Anterior cingulate cortex (tissue), 58 donors: ENCODE measurements at places on chromosomes 1 and 21.

- no peak for DNase-seq
Measured at GRCh38 chr1:10286244-10286643, 75.9 kb downstream of the KIF1B start.

DNA sequence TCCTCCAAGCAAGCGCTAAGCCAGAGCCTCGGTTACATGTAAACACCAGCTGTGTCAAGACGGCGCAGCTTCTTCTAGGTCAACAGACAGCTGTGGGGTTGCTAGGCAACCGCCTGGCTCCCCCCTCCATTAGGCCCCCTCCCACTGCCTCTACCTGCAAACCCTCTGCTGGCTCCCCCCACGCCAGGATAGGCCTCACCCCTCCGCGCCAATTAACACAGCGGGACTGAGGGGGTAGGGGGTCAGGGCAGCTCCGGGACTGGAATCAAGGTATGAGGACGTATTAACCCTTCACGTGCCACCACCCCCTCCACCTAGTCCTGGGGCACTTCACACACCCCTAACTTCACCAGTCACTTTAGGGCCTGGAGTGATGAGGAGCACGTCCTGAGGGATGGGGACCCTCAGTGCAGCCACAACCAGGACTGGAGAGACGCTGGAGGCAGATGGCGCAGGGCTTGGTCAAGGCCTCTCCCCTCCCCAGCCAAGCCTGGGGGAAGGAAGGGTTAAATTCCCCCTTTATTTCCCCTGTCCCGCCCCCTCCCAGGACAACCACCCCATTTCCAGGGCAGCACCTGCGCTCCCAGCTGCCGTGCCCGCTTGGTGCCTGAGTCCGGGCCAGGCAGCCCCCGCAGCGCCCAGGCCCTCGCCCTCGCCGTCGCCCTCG, 37.4 kb upstream of the WASF2 start:
- DNase-seq: peak; percentile 52

DNA sequence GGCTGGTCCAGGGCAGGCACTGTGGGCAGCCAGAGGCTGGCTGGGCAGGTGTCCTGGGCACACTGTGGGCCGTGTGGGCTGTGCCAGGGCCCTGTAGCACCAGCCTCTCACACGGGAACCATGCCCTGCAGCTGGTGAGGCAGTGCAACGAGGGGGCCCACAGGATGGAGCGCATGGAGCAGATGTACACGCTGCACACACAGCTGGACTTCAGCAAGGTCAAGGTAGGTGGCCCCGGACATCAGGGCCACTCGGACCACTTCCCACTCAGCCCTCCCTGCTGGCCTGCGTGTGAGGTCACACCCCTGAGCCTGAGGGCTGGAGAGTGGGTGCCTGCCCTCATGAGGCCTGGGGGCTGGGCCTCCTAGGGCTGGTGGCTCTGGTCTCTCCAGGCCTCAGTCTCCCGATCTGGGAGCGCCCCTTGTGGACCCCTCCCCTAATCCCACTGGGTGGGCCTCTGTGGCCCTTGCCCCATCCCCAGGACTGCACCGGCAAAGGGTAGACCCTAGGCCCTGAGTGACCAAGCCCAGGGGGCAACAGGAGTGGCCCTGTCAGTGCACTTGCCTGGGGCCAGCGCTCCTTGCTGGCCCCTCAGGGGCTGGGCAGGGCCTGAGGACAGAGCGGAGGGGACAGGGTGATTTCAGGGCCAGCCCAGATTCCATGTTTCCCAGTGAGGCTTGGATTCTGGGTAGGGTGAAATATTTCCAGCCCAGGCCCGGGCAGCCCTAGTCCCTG, 21.5 kb downstream of the ARHGEF16 start:
- DNase-seq: no peak

- no peak for DNase-seq
Measured at GRCh38 chr1:165644064-165644735, 13.2 kb downstream of the MGST3 start.

DNA sequence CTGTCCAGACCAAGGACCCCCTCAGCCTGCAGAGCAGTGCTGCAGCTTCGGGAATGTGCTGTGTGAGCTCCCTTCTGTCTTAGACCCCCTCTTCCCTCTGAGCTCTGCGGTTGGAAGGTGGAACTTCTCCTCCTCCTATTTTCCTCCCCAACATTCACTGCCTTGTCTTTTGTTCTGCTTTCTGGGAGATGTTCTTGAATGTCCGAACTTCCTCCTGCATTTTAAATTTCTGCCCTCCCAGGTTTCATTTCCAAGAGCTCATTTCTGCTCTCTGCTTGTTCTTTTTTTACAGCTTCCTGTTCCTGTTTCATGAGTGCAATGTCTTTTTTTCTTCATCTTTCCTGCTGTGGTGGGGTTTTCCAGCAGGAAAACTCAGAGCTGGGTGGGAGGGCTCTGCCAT, 29.3 kb downstream of the RRP1 start:
- no peak for DNase-seq

- no peak for DNase-seq
Measured at GRCh38 chr1:57384284-57384683, 39.6 kb downstream of the DAB1 start.

DNA sequence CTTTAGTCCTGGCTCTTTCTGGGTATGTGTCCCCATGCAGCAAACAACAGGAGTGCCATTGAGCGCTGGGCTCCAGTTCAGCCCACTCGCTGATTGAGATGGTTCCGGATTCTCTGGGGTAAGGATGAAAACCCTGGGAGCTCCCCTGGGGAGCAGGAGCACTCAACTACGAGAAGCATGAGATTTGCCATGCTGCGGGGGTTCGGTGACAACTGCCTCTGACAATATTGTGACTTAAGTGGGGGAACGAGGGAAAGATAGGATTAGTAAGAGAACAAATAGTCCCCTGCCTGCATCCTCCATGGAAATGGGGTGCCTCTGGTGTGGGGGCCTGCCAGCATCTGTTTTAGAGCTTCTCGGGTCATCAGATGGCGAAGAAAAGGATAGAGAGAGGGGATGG, 123.6 kb upstream of the IPO9 start:
- no peak for DNase-seq

DNA sequence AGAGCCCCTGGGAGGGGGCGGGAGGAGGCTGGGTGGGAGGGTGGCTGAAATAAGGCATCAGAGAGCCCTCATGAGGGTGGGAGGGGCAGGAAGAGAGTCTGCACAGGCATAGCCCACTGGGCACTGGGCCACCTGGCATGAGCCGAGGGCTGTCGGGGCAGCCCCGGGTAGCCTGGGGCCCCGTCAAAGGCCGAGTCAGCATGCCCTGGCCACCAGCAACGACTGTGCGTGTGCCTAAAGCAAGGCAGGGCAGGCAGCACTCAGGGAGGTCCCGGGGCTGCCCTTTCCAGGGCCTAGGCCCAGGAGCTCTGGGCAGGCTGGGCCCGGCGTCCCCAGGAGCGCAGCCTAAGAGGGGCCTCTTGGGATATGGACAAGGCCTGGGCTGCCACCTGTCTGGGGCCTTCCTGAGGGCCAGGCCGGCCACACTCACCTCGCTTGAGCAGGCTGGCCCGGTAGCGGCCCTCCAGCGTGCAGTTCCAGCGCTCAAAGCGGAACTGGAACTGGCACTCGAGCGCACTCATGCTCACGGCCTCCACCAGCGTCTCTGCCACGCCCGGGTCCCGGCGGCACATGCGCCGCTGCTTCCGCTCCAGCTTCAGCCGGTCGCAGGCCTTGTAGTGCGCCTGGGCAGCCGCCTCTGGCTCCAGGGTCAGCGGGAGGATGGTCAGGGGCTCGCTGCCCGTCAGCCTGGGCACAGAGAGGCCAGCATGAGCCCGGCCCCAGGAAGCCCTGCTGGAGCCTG, 22.7 kb downstream of the WNT9A start:
- no peak for DNase-seq

DNA sequence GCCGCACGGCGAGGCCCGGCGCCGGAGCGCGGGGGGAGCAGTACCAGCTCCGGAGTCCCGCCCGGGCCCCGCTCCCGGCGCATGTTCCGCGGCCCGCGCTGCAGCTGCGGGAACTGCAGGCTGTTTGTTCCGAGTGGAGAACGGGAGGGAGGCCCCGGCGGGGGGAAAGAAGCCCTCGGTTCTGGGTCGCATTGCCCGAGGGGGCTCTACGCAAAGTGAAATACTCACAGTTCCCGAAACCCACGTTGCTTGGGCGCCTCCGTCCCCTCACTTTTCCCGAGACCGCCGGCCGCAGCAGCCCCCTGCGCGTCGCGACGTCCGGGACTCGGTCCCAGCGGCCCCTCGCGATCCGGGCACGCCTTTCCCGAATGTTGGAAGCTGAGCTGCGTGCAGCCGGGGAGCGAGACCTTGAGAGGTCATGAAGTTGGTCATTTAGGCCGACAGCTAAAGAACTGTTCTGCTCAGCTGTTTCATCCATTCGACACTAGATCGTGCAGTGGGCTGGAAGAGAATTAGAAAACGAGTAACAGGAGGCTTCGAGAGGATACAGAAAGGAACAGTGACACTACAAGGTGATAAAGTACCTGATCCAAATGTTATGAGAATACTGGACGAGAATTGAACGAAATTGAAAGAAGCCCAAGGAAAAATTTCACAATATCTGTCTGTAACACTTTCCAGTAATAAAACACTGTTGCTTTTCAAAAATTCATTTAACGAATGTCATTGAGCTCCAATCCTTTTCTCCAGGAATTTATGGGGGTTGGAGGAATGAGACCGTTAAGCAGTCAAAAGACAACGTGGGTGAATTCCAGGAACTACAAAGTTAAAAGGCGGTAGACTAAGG, 657 bp upstream of the LIN9 start:
- peak; percentile 65 for DNase-seq

- DNase-seq: no peak
Measured at GRCh38 chr1:160271025-160271424, 8.7 kb upstream of the DCAF8 start.

DNA sequence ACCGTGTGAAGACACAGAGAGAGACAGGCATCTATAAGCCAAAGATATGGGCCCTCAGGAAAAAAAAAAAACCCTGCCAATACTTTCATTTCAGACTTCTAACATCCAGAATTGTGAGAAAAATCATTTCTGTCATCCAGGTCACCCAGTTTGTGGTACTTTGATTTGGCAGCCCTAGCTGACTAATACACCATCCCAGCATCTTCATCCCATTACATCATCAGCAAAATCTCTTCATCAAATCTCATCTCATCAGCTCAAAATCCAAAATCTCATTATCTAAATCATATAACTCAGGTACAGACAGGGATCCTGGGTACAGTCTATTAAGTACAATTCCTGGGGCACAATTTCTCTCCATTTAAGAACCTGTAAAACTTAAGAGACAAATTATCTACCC, 51.9 kb upstream of the GJA8 start:
- DNase-seq: no peak

DNA sequence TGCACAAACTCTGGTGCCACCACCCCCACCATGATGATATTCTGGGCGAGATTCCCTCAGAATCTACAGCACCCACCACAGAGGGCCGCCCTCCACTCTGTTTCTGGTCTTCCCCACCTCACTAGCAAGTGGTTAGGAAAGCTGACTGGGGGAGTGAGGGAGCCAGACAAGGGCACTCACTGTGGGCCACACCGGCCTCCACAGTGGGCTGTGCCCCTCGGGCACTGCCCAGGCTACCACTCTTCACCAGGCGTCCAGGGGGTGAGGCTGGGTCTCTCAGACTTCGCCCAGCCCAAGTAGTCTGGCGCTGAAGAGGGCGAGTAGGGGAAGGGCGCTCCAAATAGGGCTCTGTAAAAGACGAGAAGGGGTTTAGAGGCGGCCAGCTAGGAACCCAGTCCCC, 11.2 kb upstream of the GATAD2B start:
- no peak for DNase-seq

- DNase-seq: no peak
Measured at GRCh38 chr1:27274204-27274603, 39.8 kb downstream of the WDTC1 start.

DNA sequence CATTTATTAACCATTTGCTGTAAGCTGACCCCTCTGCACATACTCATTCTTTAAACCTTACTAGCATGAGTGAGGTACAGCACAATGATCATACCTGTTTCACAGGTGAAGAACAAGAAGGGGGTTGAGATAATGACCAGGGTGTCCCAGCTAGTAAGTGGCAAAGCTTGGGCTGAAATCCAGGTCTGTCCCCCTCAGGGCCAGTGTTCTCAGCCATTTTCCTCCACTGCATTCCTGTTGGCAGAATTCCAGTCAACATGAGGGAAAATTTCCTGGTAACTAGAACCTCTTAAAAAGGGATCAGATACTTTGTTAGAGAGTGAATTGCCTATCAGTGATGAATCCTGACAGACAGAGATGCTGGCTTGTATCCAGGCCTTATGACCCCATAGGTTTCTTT, 48.1 kb downstream of the SPATA46 start:
- DNase-seq: no peak

GRCh38 chr1:111487133-111487532, 13.3 kb downstream of the C1orf162 start:
- no peak for DNase-seq

DNA sequence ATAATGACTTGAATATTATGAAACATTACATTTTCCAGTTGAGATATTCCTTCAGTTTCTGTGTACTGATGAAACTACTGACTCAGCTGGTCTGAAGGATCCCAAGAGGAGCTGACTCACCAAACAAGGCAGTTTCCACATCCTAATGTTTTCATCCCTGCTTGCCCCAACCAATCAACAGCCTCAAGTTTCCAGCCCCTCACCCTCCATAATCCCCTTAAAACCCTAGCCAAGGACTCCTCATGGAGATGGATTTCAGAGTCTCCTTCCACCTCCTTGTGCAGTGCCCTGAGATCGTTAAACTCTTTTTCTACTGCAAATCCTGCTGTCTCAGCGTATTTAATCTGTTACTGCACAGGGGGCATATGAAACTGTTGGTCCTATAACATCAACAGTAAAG, 83.1 kb upstream of the HAO2 start:
- no peak for DNase-seq

- DNase-seq: no peak
Measured at GRCh38 chr1:166172106-166172505, 5.3 kb upstream of the FAM78B start.

DNA sequence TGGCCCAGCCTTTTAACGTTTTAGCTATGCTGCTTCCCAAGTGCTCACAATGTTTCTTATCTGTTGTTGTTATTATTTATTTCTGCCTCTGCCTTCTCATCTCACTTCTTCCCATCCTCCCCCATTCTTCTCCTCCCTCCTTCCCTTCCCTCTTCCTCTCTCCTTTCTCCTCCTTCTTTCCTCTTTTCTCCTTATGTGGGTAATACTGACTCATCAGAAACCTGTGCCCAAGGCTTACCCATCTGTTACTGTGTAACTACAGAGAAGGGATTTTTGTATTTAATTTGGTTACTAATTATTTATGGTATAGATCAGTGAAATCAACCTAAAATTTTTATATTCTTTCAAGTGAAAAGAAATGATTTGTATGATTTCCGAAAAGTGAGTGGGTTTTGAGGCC, 120.3 kb downstream of the KCNK2 start:
- no peak for DNase-seq

DNA sequence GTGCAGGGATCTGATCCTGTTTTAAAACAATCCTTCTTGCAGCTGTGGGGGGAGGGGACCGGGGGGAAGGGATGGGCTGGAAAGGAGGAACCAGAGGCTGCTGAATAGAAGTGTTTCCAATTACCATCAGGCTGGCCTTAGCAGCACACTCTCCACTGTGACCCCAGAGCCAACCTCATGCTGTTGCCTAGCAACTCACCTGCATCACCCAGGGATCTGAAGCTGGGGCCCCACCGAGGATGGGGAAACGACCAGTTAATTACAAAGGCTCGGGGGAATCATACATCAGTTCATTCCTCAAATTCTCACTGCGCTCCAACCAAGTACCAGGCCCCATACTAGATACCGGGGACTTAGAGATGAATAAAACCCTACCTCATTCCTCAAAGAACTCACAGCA, 11.9 kb upstream of the GPX7 start:
- DNase-seq: no peak
